Breast epithelium (tissue), 4 donors: ENCODE measurements at places on chromosomes 4 and X.
A peak's percentile ranks its signal among the peaks of the same experiment; 100 is the strongest.

- DNase-seq: no peak
Measured at GRCh38 chr4:107629318-107629717, 90.7 kb downstream of the PAPSS1 start.

DNA sequence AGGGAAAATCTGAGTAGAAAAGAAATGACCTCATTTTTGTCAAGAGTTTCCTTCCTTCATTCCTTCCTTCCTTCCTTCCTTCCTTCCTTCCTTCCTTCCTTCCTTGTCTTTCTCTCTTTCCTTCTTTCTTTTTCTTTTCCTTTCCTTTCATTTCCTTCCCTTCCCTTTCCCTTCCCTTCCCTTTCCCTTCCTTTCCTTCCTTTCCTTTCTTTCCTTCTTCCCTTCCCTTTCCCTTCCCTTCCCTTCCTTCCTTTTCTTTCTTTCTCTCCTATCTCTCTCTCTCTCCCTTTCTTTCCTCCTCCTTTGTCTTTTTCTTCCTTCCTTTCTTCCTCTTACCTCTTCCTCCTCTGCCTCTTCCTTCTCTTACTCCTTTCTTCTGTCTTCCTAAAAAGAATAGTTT lies 347.6 kb downstream of the FAM47A start:
- no peak for DNase-seq

DNA sequence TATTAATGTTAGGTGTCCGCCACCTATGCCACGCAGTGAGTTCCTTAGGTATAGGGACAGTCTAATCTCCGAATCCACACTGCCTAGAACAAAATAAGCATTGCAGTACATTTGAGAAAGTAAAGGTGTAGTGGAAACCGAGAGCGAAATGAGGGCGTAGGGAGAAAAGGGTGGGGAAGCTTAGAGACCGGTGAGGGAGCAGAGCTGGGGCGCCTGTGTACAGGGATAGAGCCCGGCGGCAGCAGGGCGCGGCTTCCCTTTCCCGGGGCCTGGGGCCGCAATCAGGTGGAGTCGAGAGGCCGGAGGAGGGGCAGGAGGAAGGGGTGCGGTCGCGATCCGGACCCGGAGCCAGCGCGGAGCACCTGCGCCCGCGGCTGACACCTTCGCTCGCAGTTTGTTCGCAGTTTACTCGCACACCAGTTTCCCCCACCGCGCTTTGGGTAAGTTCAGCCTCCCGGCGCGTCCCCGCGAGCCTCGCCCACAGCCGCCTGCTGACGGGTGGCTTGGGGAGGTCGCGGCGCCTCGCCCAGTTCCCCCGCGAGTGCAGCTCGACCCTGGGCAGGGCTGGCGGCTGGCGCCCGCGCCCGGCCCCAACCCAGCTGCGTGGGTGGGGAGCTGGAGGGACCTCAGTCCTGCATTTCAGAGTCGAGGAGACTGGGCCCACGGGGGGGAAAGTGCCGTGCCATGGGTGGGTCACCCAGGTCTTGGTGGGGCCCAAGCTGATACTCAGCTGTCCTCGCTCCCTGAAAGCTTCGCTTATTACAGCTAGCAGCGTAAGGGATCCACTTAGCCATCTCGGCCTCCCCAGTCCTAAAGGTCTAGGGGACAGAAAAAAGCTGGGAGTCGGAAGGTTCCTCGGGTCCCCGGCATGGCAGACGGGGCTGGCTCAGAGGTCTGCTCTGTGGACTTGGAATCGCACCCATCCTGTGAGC lies at the start of gene ANXA3:
ANXA3 (plus strand) TSS at position 351 of the 932 bp plus-strand sequence. CDS start 2,704 bp downstream, outside the sequence.
- peak; percentile 68 for DNase-seq

DNA sequence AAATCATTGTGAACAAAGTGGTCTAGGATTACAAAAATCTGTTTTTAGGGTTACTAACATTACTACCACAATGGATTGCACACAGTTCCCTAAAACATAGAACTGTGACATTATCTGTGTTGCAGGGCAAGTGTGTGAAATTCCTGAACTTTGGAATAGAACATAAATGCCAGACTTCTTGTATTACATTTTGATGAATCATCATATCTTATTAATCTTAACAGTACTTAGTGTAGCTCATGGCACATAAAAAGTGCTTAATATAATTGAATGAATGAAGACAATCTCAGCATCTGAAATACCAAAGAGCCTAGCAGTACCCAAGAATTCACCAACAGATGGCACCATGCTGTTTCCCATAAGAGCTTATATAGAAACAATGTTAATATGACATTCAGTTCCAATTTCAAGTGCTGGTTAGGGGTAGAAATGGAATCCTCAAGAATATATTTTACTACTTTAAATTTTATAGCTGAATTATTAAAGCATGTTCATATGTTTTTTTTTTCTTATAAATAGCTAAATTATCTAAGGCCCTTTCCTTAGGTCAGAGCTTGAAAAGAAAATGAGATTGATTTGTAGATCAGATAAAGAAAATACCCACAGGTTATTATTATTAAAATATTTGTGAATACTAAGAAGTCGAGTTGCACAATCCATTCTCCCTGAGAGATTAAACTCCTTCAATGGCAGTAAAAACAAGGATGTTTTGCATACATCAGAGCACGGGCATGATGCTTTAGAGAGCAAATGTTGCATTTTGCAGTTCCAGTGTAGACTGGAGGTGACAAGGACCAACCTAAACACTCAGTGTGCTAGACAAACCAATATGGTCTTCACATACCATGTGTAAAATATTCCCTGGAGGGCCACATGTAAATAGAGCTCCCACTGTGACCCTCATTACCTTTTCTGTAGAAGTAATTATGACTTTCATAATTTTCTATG lies 25.7 kb upstream of the SHISA3 start:
- no peak for DNase-seq

DNA sequence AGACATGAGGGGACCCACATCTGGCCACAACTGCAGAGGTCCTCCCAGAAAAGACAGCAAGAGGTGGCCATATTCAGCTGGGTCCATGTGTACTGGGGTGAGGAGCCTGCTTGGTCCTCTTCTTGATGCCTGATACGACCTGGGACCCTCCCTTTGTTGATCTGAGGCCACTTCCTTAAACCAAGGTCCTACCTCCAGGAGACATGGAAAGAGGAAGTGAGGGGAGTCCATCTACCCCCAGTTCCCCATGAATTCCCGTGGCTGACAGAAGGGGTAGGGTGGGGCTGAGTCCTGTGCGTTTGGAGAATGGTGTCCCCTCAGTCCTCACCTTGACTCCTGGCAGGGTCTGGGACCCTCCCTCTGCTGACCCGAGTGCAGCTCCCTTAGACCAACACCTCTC lies 2.1 kb downstream of the MAGEA10 start:
- DNase-seq: no peak

GRCh38 chrX:145393702-145394235 lies 146.5 kb downstream of the SPANXN1 start:
- DNase-seq: no peak

- no peak for DNase-seq
Measured at GRCh38 chr4:154160519-154161301, 330.9 kb downstream of the DCHS2 start.

- DNase-seq: no peak
Measured at GRCh38 chr4:143489106-143489505, 24.4 kb upstream of the SMARCA5 start.
